ENCODE measurements at places on chromosomes 5 and 9. TPM values are rescaled to one million over a fixed set of nuclear protein-coding genes. Genes with fewer than 3 reads are reported as not detected.

- DNase-seq = no peak
Observed at GRCh38 chr5:169052207-169052606, 248.7 kb downstream of the SLIT3 start.

- DNase-seq = no peak
Observed at GRCh38 chr5:5360941-5361520, 61.4 kb upstream of the ICE1 start.

DNA sequence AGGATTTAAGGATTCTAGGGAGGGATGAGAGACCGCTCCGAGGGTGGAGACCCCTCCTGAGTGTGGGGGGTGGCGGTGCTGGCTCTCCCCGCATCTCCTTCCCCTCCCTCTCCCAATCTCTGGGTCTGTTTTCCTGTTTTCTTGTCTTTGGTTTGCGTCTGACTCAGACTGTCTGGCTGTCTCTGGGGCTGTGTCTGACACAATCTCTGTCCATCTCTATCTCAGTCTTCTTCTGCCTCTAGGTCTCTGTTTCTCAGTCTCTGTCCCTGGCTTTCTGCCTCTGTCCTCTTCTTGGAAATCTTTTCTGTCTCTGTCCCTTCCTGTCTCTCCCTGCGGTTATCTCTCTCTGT, 196 bp upstream of the GRM6 start:
- DNase-seq = no peak

DNA sequence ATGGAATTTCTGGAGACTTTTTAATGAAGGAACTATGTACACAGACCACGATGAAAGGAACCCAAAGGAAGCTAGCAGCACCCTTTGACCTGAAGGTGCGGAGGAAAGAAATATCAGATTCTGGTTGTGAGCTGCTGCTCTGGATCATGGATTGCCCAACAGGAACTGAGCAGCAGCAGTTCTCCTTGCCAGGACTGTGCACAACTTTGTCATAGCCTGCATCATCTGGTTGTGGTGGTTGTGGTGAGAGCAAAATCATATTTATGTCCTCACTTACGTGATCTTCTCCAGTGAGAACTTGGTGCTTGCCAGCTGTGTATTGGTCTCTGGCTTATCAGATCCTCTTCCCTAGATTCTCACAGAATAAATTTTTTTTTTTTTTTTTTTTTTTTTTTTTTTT, 70.7 kb upstream of the LPAR1 start:
- no peak for DNase-seq

- DNase-seq = no peak
Observed at GRCh38 chr9:14640294-14640693, 52.9 kb downstream of the ZDHHC21 start.

GRCh38 chr5:93599001-93599379, 16.0 kb downstream of the NR2F1 start:
- DNase-seq = no peak

DNA sequence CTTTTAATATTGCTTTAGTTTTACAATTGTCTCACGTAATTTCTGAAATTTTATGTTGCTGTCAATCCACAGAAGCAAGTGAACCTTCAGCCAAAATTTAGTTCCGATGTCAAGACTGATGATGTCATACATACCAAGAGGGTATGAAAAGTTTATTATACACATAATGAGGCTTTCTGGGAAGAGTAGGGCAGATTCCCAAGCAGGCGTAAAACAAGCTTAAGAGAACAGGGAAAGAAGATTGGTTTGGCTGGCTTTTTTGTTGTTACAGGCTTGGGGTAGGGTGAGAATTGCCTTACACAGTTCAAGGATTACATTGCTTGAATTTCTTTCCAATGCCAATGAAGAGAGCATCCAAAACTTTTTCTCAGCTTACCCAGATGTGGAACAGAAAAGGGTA, 1962.9 kb upstream of the CDH6 start:
- no peak for DNase-seq

DNA sequence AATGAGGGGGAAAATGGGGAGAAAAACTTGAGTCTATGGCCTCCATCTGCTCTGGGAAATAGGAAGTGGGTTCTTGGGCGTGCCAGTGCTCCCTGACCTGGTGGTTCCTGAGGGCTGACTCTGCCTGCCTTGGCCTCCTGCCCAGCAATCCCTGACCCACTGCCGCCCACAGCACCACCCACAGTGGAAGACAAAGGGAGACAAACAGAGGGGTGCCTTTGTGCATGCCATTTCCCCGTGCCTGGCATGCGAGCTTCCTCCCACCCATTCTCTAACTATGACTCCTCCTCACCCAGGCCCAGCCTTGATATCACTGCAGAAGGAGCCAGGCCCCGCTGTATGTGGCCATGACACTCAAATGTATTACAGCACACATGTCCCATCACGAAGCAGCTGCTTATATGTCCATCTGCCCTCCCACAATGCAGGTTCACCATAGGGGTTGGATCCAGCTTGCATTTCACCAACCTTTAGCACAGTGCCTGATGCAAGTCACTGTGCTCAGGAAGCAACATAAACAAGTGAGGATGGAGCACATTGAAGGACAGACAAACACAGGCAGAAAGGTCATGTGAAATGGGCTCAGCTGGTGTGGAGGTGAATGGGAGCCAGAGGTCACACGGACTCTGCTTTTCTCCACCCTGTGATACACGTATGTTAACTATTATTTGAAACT, 84.4 kb downstream of the ADRB2 start:
- DNase-seq = peak; percentile 85

- no peak for DNase-seq
Observed at GRCh38 chr5:83364312-83365299, 106.9 kb upstream of the VCAN start.

DNA sequence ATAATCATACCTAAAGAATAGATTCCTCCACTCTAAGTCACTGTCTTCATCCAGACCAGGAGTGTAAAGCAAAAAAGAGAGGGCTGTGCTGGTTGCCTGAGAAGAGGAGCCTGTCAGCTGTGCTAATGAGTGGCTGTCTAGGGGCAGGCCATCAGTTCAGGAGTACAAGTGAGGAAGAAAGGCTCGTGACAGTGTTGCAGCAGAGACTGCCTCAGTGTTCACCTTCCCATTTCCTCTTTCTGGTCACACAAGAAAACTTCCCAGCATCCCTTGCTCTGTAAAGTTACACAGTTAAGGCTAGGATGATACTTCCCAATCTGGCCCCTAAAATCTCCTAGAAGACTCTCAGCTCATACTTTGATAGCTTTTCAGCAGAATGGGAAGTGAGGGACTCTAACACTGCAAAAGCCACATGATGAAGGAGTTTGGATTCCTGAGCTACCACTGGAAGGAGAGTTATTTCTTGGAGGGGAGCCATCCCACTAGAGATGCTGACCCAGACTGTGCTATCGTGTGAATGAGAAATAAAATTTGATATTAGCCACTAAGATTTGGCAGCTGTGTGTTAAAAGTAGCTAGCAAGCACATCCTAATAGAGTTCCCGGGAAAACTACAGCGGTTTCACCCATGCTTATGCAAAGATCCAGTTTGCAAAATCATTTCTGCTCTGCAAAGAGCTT, 67.1 kb downstream of the ADAMTS12 start:
- no peak for DNase-seq

GRCh38 chr5:172076761-172077244, 70.4 kb upstream of the FBXW11 start:
- peak; percentile 37 for DNase-seq

DNA sequence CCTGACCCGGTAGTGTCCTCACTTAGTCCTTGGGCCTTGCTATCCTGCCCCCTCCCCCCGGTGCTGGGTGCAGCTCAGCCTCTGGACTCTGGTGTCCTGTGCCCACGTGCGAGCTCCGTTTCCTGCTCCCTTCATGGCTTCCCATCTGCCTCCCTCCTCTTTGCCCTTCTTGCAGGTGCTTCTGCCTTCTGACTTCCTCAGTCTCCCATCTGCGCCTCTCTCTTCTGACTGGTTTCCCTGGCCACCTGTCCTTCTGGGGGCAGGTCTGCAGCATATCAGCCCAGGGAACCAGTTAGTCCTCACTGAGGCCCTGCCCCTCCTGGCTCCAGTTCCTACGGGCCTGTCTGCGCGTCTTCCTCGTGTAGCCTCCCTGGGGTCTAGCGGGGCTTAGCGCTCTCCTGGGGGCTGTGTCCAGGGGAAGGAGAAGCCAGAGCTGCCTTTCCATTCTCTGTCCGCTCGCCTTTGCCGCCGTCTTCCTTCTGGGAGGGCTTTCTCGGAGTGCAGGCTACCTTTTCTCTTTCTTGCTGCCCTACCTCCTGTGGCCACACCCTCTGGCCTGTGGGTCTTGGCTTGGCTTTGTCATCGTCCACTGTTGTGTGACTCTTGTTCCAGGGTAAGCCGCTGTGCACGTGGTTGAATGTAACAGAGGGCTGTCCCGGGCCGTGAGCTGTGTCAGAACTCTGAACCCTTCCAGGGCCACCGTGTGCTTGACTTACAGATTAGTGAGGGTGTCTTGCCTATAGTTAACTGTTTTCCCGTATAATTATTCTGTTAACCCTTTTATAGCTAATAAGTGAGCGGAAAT, 51.8 kb downstream of the EHMT1 start:
- peak; percentile 63 for DNase-seq

DNA sequence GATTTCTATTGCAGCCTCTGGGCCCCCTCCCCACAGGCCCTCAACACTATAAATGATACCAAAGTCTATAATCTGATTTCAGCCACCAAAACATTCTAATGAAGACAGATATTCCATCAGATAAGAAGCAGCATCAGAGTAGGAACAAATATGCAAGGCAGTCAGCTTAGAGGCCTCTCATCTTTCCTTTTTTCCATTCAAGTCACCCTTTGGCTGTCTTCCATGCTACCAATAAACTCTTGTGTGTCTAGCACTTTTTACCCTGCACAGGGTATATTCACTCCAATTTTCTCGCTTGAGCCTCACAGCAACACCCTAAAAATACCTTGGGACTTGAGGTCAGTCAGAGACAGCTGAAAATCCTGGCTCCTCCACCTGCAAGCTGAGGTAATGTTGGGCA, 193.7 kb downstream of the BRINP1 start:
- DNase-seq = no peak

- DNase-seq = no peak
Observed at GRCh38 chr9:68847765-68848164, 142.7 kb downstream of the PIP5K1B start.

DNA sequence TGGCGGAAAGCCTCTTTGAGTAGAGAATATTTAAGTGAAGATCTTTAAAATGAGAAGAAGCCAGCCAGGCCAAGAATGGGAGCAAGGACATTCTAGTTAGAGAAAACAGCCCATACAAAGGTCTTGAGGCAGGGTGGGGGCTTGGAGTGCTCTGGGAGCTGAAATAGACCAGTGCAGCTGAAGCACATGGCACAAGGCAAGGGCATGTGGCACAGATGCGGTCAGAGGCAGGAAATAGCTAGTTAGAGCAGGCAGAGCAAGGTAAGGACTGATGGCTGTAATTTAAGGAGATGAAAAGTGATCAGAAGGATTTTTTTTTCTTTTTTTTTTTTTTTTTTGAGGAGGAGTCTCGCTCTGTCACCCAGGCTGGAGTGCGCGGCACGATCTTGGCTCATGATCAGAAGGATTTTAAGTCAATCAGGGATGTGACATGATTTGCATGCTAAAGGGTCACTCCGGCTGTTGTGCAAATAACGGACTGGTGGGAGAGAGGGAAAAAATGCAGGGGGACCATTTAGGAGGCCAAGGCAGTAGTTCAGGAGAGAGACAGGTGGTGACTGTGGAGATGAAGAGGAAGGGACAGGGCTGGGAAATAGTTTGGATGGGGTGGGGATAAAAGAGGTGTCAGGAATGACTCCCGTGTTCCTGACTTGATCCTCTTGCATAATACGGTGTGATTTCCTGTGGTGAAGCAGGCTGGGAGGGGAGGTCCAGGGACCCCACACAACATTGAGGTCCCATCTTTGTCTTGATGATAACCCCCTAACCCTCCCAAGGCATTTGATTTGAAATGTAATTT, 207.6 kb downstream of the HSPA4 start:
- no peak for DNase-seq

- DNase-seq = peak; percentile 63
Observed at GRCh38 chr9:4324513-4324912, 24.6 kb upstream of the GLIS3 start.

DNA sequence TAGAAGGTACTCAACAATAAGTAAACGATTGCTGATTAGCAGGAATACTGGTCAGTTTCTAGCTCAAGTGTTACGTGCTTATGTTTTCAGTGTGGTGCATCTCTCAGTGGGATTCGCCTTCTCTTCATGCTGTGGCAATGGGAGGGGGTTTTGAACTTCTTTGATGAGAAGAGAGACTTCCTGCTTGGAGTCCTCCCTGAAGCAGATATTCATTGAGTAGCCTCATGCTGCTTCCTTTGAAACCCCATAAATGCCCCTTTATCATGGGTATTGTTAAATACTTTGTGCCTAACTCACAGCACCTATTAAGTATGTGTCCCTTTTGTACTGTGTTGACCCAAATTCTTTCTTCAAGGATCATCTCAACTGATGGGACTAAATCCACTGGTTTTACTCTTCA, 116.5 kb downstream of the DOCK8 start:
- DNase-seq = no peak

DNA sequence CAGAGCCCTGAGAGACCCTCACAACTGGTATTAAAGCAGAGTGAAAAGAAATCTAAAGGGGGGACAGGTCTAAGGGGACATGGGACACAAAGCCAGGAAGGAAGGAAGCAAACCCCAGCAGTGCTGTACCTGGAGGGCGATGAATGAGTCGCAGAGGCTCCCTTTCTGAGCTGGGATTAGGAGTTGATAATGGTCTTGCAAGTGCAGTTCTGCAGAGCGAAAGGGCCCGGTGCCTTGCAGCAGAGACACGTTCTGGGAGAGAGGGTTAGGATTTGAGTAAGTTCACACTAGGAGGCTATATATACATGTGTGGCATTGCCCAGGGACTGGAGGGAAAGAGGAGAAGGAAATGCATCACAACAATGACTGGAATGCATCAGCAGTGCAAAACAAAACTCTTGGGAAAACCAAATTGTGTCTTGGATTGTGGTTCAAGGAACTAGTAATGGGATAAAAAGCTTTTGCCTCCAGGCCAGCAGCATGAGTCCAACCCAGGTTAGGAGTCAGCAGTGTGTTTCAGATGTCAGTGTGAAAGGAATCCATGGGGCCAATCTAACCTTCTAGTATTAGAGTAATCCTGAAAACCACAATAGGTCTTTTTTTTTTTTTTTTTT, 38.8 kb upstream of the LIFR start:
- peak; percentile 94 for DNase-seq

DNA sequence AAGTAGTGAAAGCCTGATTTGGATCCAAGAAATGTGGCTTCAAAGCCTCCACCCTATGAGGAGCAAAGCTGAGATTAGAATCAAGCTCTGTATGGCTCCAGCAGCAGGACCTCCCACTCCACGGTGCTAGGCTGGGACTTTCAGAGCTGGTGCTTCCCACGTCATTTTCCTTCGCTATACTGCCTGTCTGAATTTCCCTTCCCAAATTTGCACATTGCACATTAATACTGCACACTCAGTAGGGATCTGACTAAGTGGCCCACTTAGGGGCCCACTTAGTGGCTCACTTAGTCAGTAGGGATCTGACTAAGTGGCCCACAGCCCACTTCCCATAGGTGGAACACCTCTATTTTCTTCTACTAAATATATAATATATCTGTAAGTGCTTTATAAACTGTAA, 14.1 kb upstream of the SPDL1 start:
- no peak for DNase-seq

GRCh38 chr9:131263701-131264100, 12.6 kb downstream of the FAM78A start:
- DNase-seq = no peak

CKMT2 gene
- total RNA-seq = 2.8 TPM

BRD8 gene
- 51.3 TPM for total RNA-seq

AQP3 gene
- total RNA-seq = 4.4 TPM

CDO1 gene
- total RNA-seq = 0.55 TPM

GLDC gene
- total RNA-seq = 129 TPM

IFNB1 gene
- total RNA-seq = not detected

MEGF10 gene
- not detected for total RNA-seq

ABCA1 gene
- 48.2 TPM for total RNA-seq
